ENCODE measurements at places on chromosomes 6 and 20.

GRCh38 chr6:113882336-113883022 is 25.3 kb downstream of the MARCKS start:
- no peak for DNase-seq

DNA sequence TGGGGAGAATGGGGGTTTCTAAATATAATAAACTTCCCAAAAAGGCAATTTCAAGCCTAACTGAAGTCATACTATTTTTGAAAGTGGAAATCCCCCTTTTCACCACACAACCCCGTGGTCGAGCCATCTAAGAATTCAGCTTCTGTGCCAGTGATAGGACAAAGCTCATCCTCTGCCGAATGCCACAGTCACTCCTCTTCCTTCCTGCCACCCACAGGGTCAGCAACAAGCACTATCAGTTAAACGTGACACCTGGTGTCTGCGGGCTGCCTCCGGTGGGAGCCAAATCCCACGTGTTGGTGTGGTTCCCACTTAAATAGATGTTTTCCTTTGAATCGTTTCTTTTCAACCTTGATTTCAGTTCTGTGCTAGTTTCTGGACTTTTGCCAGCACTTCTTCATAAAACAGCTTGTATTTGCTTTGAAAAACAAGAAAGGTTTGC is 60.7 kb downstream of the TNFAIP3 start:
- no peak for DNase-seq

DNA sequence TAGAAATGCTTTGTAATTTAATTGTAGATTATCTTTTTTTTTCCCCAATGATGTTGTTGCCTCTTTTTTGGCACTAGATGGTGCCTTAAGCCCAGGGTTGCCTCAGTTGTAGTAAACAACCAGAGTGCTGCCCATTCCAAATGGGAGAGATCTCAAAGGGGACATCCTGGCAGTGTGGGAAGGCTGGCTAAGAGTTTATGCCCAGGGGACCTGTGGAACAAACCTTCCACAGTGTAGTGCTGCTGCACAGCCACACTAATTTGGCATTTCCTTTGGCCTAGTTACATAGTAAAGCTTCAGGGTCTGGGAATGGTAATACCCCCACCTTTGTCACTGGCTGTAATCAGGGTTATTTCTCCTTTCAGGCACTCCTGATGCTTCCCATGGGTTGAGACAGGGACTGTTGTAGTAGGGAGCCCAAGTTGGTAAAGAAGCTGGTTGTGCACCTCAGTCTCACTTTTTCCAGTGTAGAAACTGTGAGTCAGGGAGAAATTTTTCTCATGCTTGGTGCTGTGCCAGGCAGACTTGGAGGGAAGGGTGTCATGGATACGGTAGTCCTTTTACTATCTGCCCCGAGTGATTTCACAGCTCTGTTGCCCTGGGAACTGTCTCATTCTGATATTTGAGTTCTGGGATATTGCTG is 177.8 kb upstream of the ECI2 start:
- DNase-seq: peak; percentile 39

- DNase-seq: no peak
Measured at GRCh38 chr20:58982406-58983114, 1.5 kb downstream of the NELFCD start.

GRCh38 chr20:14117768-14118167 is 122.5 kb downstream of the MACROD2 start:
- no peak for DNase-seq

DNA sequence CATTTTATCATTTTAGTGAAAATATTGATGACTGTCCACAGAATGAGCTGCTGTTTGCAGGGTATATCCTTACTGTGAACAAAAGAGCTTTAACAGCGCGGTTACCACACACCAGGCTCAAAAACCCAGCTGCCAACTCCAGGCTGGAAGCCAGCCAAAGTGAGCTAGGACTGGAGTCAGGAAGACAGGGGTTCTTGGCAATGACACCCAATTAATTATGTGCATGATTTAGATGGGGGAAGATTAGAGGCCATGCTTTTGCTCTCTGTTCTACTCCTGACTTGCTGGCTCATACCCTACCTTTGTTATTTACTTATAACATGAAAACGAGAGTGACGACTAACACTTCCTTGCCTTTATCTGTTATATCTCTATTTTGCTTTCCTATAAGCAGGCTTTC is 128.9 kb upstream of the SHLD1 start:
- DNase-seq: peak; percentile 94

DNA sequence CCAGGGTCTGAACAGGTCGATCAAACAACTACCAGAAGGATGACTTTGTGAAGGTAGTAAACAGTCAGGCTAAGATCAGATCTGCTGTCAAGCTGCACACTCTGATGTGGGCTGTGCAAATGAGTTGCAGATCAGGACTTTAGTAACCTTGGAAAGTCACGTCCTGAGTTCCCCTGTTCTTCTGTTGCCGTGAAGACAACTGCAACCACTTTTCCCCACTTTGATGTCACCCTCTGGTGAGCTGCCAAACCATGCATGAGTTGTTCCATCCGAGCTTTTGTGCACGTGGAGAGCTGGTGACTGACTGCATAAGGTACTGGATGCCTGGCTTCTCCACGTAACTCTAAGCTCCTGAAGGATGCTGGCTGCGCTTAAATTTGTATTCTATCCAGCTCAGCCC is 111.0 kb downstream of the CD83 start:
- DNase-seq: no peak

GRCh38 chr6:18511211-18511610 is 124.1 kb downstream of the RNF144B start:
- DNase-seq: no peak

Data from NCI-H524 (cell line).